ENCODE measurements at places on chromosomes 3 and 15.

DNA sequence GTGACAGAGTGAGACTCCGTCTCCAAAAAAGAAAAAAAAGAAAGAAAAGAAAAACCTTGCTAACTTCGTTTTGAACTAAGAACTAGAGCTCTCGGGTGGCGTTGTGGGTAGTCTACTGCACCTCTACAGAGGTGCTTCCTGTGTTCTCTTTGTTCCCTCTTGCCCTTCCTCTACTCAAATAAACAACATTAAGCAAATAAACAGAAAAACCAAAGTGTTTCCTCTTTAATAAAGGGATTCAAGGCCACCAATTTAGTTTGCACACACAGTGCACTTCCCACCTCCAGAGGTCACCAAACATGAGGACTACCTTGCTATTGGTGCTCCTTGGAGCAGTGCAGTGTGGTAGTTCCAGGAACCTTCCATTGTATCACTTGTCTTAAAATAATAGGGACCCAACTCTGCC, 354.2 kb upstream of the TBL1XR1 start:
- peak; percentile 6 for DNase-seq

- no peak for DNase-seq
Measured at GRCh38 chr15:41944313-41944940, 27.9 kb downstream of the EHD4 start.

GRCh38 chr15:60299452-60300047, 98.2 kb downstream of the ANXA2 start:
- DNase-seq: no peak

DNA sequence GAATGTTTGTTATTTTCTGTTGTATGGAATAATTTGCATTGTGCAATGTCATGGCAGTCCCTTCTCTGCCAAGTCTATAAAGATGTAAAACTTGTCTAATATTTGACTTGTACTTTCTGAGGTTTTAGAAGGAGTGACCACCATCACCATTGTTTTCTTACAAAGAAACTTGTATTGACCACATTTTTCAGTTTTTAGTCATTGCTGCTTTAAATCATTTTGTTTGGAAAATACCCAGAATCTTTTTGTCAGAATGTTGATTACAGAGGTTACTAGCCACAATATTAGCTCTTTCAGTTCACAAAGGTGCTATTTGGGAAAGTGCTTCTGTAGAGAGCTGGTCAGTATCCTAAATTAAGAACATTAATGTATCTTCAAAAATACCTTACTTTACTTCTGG, 532.4 kb upstream of the GBE1 start:
- DNase-seq: no peak

GRCh38 chr3:64055076-64055475, 31.8 kb upstream of the PSMD6 start:
- no peak for DNase-seq

- peak; percentile 72 for DNase-seq
Measured at GRCh38 chr15:74789171-74789631, 7.3 kb downstream of the CSK start.

- no peak for DNase-seq
Measured at GRCh38 chr3:155747946-155748290, 3.0 kb upstream of the PLCH1 start.

- DNase-seq: no peak
Measured at GRCh38 chr15:73678498-73678897, 5.7 kb upstream of the CD276 start.

GRCh38 chr3:172591876-172592771, 68.9 kb upstream of the TNFSF10 start:
- DNase-seq: no peak

DNA sequence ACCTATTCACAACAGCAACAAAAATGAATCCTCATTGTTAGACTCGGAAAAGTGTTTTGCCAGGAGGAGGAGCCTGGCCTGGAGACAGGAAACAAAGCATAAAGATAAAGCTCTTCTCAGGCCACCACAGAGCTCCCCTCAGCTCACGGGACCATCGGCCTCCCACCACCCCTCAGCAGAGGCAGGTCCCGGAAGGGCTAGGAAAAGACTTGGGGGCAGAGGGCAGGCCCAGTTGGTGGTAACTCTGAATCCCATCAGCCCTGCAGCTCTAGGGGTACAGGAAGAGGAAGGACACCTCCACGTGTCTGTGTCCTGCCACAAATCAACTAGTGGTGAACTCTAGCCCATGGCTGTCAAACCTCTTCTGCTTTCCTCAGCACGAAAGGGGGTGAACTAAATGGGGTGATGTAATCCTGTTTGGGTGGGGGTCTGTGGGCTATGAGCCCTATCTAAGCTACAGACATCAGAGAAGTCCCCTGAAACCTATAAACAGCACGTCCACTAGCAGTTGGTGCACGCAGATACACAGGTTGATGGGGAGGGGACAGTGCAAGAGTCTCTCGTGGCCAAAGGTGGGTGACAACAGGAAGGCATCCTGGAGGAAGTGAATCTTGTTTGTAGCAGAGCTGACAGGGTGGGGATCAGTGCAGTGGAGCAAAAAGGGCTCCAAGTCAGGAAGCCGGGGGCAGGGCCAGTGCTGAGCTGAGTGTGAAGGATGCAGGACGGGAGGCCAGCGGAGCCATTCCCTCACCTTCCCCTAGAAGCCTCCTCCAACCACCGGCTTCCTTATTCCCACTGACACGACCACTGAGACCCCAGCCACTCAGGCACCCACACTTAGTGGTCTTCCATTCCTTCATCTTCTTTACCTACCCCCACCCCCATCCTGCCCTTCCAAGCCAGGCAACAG, 111.1 kb upstream of the HACD2 start:
- no peak for DNase-seq

GRCh38 chr3:105976196-105976595, 107.4 kb upstream of the CBLB start:
- DNase-seq: no peak

GRCh38 chr3:161177991-161178390, 43.1 kb upstream of the NMD3 start:
- DNase-seq: no peak
